Liver (tissue), 10 donors: ENCODE measurements at places on chromosomes 16 and 17. TPM values are rescaled to one million over a fixed set of nuclear protein-coding genes. Genes with fewer than 3 reads are reported as not detected.

P2RX5 gene
- 1.2 TPM for total RNA-seq

MBTPS1 gene
- total RNA-seq, result 65.0 TPM

DNA sequence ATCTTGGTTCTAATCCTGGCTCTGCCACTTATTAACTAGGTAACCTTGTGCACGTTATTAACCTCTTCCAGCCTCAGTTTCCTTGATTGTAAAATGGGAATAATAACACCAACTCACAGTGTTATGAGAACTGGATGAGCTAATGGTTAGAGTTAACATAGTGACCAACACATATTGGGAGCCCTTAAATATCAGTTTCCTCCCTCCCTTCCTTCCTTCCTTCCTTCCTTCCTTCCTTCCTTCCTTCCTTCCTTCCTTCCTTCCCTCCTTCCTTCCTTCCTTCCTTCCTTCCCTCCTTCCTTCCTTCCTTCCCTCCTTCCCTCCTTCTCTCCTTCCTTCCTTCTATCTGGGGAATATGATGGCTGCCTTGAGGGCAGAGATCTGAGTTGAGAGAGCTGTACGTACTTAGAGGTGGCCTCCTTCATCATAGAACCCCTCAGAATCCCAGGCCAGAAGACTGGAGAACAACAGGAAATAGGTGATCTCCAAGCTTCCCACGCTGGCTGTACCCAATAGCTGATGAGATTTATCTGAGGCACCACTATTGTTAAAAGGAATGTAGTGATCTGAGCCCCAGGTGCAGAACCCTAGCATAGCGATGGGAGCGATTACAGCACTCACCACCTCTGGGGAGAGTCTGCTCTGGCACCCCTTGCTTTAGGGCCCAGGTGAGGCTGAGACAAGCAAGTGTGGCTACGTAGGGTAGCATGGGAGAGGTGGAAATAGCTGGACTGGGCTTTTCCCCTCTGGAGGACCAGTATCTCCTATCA lies 26.2 kb downstream of the CCR7 start:
- H3K4me3 ChIP-seq, result no peak overlapping the region
- DNase-seq, result no peak
- H3K36me3 ChIP-seq, result no peaks in the 10 kb centered on the region

DNA sequence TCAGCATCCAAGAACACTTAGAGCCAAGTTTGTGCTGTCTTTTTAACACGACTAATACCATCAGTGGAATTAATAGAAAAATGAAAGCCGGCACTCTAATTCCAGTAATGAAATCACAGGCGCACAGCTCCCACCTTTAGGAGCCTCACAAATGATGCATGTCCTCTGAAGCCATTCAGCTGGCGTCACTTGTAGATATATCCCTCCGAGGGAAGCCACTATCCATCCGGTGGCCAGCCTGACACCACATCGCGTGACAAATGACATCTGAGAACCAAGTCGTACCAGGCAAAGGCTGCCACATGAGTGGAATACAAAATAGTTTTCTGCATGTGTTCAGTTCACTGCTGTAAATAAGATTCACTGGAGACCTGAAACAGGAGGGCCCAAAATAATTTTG lies 205.6 kb downstream of the GRIN2A start:
- H3K27me3 ChIP-seq, result no peaks in the 10 kb centered on the region
- H3K27ac ChIP-seq, result no peak overlapping the region
- no peaks in the 10 kb centered on the region for H3K36me3 ChIP-seq
- DNase-seq, result no peak
- H3K4me1 ChIP-seq, result no peaks in the 10 kb centered on the region

DNA sequence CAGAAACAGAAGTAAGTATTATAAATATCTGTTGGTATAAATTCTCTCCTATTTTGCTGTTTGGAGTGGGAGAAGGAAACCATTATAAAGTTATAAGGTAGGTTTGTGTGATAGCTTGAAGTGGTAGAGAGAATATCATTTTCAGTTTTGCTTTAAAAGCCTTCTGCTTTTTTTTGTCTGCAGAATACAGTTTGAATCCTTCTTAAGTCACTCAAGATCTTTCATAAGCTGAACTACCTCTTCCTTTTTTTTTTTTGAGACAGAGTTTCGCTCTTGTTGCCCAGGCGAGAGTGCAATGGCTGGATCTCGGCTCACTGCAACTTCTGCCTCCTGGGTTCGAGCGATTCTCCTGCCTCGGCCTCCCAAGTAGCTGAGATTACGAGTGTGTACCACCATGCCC lies 9.0 kb downstream of the ATAD5 start:
- no peak overlapping the region for H3K4me3 ChIP-seq
- H3K36me3 ChIP-seq, result no peaks in the 10 kb centered on the region
- no peaks in the 10 kb centered on the region for H3K27me3 ChIP-seq
- H3K27ac ChIP-seq, result no peak overlapping the region
- peaks cover 4% of the 10 kb centered on the region for H3K4me1 ChIP-seq
- no peak for DNase-seq

DNA sequence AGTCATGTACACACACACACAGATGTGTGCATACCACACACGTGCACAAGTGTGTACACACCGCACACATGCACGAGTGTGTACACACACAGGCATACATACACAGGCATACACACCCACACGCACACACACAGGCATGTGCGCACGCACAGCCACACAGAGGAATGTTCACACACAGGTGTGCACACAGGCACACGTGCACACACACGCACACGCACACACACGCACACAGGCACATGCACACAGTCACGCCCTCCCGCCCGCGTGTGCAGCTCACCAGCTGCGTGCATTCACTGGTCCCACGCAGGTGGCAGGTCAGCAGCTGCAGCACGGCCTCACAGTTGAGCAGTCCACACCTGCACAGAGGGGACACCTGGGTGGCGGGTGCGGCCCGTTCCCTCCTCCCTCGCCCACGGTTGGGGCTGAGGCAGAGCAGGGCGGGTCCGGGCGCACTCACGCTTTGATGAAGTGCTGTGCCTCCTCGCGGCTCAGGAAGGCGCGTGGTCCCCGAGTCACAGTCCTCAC lies 7.7 kb downstream of the TEPSIN start:
- no peak overlapping the region for H3K4me3 ChIP-seq
- no peaks in the 10 kb centered on the region for H3K4me1 ChIP-seq
- H3K27me3 ChIP-seq, result no peaks in the 10 kb centered on the region
- peaks cover 17% of the 10 kb centered on the region for H3K36me3 ChIP-seq
- H3K27ac ChIP-seq, result no peak overlapping the region
- DNase-seq, result no peak
